RPMI7951 (cell line): ENCODE measurements at places on chromosomes 1 and 21.
A peak's percentile ranks its signal among the peaks of the same experiment; 100 is the strongest.

DNA sequence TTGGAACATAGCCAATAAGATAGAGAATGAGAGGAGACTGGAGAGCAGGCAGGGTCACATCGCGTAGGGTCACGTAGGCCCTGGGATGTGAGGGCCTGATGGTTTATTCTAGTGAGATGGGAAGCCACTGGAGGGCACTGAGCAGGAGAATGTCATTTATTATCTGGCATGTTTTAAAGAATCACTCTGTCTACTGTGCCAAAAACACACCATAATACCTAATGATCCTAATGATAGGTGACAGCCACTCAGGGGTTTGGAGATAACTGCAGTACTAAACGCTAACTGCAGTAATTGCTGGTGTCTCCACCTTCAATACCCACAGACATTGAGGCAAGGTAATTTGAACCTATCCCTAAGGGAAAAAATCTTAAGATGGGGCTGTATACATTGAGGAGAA lies 185.4 kb downstream of the TTLL7 start:
- no peak for DNase-seq

GRCh38 chr1:199701726-199702125 lies 325.8 kb upstream of the NR5A2 start:
- no peak for DNase-seq

GRCh38 chr1:207055386-207056001 lies 2.4 kb downstream of the PFKFB2 start:
- no peak for DNase-seq

GRCh38 chr1:185104083-185104482 lies 52.7 kb downstream of the TRMT1L start:
- peak; percentile 7 for DNase-seq

DNA sequence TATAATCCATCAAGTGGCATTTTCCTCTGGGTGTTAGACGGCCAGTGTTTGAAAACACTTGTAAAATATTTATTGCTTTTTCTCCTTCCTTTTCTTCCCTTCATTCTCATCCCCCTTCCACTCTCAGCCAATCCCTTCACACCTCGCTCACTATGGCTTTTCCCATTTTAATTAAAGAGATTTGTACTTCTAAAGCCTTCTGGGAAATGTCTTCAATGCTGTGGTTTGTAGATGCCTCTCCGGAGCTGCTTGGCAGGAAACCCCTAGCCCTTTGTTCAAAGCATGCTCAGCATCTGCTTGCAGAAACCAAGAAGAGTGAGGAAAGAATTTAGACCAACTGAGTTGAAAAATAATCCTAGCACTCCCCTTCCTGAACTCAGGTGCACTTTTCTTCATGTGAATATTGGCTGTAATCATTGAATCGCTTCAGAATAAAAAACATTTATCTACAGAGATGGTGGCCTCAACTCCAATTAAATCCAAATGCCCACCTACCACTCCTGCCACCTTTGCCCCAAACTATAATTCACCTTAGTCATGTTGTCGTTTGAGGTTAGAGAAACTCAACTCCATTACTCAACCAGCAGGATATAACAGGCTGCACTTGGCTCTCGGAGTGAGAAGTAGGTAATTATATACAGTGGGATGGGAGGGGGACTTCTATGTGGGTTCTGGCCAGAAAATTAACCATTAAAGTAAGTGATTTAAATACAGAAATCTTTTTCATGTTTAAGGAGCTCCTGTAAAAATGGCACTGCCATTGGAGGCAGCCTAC lies 659.4 kb upstream of the CAMK1G start:
- DNase-seq, result no peak
